ENCODE measurements at places on chromosomes 13 and 19.

- H3K4me1 ChIP-seq = peaks cover 4% of the 10 kb centered on the region
- no peak overlapping the region for H3K4me3 ChIP-seq
- H3K27me3 ChIP-seq = no peaks in the 10 kb centered on the region
- H3K36me3 ChIP-seq = no peaks in the 10 kb centered on the region
- no peak for DNase-seq
These were observed 1781.7 kb upstream of the PRR20A start for GRCh38 chr13:55359067-55359466.

DNA sequence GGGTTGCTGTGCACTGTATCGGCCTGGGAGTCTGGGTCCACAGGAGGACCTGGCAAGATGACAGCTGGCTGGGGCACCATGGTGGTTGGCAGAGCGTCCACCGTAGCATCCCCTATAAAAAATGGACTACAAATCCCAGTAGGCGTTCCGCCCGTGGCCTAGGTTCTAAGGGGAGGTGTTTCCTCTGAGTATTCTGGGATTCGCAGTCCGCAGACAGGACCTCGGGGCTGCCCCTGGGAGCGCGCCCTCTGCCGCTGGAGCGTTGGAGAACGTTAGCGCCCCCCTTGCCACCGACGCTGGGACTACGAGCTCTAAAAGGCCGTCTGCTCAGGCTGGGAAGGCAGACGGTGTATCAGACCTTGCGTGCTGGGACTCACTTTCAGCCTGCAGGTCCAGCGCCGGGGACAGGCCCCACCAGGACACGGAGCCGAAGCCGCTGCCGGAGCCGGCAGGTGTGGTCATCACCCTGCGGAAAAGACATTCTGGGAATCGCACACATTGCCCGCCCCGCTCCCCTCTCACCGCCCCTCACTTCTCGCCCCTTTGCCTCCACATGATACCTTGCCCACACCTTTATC is 372 bp downstream of the DNAAF3 start:
- H3K27me3 ChIP-seq = peaks cover 46% of the 10 kb centered on the region
- peak; percentile 40 for DNase-seq
- peak overlapping the region; percentile 50 for H3K27ac ChIP-seq

GRCh38 chr19:57814505-57815246 is at the start of gene ZNF552:
ZNF552 (minus strand) TSS chr19:57814913; CDS start chr19:57814743, 170 bp downstream.
- peaks cover 3% of the 10 kb centered on the region for H3K4me1 ChIP-seq
- peak within 1 kb of the TSS; percentile 82 for H3K4me3 ChIP-seq
- DNase-seq = peak; percentile 96
- peak within 1 kb of the TSS; percentile 86 for H3K27ac ChIP-seq
- peaks cover 2% of the 10 kb centered on the region for H3K36me3 ChIP-seq
- no peaks in the 10 kb centered on the region for H3K27me3 ChIP-seq

- DNase-seq = peak; percentile 37
- H3K27ac ChIP-seq = peak overlapping the region; percentile 83
- peak overlapping the region; percentile 63 for H3K4me3 ChIP-seq
These were observed 588 bp downstream of the DNASE2 start for GRCh38 chr19:12880551-12881171.

GRCh38 chr19:28983430-28983829 is 229.5 kb downstream of the UQCRFS1 start:
- no peak overlapping the region for H3K27ac ChIP-seq
- no peaks in the 10 kb centered on the region for H3K36me3 ChIP-seq
- H3K4me1 ChIP-seq = no peaks in the 10 kb centered on the region
- H3K4me3 ChIP-seq = no peak overlapping the region

GRCh38 chr19:23481043-23481442 is 85.8 kb upstream of the ZNF91 start:
- no peaks in the 10 kb centered on the region for H3K36me3 ChIP-seq
- no peak overlapping the region for H3K4me3 ChIP-seq
- H3K27ac ChIP-seq = no peak overlapping the region
- H3K27me3 ChIP-seq = no peaks in the 10 kb centered on the region

DNA sequence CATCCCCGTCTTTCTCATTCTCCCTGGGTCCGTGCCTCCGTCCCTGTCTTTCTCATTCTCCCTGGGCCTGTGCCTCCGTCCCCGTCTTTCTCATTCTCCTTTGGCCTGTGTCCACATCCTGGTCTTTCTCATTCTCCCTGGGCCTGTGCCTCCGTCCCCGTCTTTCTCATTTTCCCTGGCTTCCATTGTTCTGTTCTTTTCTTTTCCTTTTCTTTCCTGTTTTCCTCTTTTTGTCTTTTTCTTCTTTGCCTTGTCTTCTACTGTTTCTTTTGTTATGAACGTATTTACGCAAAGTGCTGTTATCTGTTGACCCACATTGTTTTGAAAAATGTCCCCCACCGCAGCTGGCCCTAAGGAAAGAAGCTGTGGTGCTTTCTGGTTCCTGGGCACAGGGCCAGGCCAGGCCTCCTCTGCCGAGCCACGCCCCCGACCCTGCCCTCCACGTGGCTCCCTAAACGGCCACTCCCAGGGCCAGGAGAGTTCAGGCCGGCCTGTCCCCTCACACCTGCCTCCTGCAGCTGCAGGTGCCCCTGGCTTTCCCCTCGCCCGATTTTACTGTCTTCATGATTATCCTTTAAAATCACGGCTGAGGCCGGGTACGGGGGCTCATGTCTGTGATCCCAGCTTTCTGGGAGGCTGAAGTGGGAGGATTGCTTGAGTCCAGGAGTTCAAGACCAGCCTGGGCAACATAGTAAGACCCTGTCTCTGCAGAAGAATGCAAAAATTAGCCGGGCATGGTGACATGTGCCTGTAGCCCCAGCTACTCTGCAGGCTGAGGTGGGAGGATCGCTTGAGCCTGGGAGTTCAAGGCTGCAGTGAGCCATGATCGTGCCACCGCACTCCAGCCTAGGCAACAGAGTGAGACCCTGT is 14.0 kb upstream of the TMPRSS9 start:
- H3K36me3 ChIP-seq = peaks cover 25% of the 10 kb centered on the region
- no peak for DNase-seq
- H3K27ac ChIP-seq = no peak overlapping the region
- H3K27me3 ChIP-seq = no peaks in the 10 kb centered on the region
- H3K4me3 ChIP-seq = no peak overlapping the region

- no peak overlapping the region for H3K4me3 ChIP-seq
- peaks cover 14% of the 10 kb centered on the region for H3K36me3 ChIP-seq
- no peaks in the 10 kb centered on the region for H3K4me1 ChIP-seq
- H3K27me3 ChIP-seq = no peaks in the 10 kb centered on the region
- DNase-seq = no peak
These were observed 65.6 kb downstream of the RBM26 start for GRCh38 chr13:79340490-79340889.

DNA sequence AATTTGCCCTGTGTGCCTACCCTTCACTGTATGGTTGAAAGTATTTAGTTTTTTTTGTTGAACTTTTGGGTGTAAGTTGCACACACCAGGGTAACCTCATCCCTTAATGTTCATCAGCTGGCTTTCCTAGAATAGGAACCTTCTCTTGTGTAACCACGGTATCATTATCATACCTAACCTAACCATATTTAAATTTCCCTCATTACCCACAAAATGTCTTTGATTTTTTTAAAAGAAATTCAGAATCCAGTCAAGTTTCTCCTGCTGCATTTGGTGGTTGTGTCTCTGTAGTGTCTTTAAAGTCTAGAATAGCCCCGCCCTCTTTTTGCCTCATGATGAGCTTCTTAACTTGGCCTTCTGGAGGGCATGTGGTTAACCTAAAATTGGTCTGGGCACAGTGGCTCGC is 80.3 kb downstream of the RYR1 start:
- H3K4me3 ChIP-seq = no peak overlapping the region
- no peaks in the 10 kb centered on the region for H3K36me3 ChIP-seq
- no peak for DNase-seq
- no peak overlapping the region for H3K27ac ChIP-seq
- no peaks in the 10 kb centered on the region for H3K27me3 ChIP-seq

DNA sequence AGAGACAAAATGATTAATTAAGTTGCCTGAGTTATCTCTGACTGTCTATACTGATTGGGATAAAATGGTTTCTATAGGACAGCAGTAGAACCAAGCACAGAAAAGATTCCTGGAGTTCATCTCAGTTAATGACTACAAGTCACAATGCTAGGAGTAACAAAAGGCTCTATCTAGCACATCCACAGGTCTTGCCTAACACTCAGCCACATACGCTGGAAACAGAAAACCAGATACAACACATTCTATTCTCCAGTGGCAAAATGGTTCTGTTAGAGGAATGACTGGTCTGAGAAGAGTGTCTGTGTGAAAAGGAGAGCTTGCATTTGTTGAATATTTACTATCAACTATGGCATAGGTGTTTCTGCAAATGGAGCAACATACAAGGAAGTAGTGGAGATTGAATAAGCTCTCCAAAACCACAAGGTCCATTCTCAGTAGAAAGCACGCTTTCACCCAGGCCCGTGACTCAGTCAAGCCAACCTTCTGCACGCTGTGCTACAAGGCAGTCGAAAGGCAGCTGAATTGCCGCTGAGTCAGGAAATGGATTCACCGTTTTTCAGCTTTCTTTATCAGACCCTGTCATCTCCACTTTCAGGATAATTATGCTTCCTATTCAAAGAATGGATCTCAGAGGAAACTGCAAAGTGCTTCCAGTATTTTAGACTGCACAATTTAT is 761.5 kb downstream of the EFNB2 start:
- H3K27me3 ChIP-seq = no peaks in the 10 kb centered on the region
- H3K36me3 ChIP-seq = no peaks in the 10 kb centered on the region
- peak; percentile 13 for DNase-seq
- H3K4me1 ChIP-seq = no peaks in the 10 kb centered on the region
- H3K4me3 ChIP-seq = no peak overlapping the region
- H3K27ac ChIP-seq = no peak overlapping the region

- H3K27ac ChIP-seq = no peak overlapping the region
- H3K27me3 ChIP-seq = no peaks in the 10 kb centered on the region
These were observed 31.2 kb downstream of the RCBTB2 start for GRCh38 chr13:48501705-48502104.

DNA sequence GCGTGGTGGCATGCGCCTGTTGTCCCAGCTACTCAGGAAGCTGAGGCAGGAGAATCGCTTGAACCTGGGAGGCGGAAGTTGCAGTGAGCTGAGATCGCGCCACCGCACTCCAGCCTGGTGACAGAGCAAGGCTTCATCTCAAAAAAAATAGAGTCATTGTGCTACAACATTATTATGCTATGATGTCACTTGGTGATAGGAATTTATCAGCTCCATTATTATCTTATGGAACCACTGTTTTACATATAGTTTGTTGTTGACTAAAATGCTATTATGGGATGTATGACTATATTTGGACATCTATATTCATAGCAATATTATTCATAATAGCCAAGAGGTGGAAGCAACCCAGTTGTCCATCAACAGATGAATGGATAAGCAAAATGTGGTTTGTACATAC is 26.4 kb upstream of the SLC7A1 start:
- no peaks in the 10 kb centered on the region for H3K27me3 ChIP-seq
- no peak for DNase-seq

DNA sequence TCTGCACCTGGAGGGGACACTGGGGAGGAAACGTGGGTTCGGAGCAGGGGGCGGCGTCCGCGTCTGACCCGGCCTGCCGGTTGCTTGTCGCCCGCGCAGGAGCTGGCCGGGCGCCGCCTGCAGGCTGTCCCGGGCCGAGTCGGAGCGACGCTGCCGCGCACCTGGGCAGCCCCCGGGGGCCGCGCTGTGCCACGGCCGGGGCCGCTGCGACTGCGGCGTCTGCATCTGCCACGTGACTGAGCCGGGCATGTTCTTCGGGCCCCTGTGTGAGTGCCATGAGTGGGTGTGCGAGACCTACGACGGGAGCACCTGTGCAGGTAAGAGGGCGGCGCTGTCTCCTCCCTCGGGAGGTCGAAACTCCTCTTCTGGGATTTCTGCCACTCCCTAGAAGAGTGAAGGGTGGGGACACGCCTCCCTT is 1.3 kb downstream of the ITGBL1 start:
- H3K36me3 ChIP-seq = no peaks in the 10 kb centered on the region
- no peaks in the 10 kb centered on the region for H3K27me3 ChIP-seq
- no peak overlapping the region for H3K27ac ChIP-seq
- no peaks in the 10 kb centered on the region for H3K4me1 ChIP-seq
- H3K4me3 ChIP-seq = peak overlapping the region; percentile 45

DNA sequence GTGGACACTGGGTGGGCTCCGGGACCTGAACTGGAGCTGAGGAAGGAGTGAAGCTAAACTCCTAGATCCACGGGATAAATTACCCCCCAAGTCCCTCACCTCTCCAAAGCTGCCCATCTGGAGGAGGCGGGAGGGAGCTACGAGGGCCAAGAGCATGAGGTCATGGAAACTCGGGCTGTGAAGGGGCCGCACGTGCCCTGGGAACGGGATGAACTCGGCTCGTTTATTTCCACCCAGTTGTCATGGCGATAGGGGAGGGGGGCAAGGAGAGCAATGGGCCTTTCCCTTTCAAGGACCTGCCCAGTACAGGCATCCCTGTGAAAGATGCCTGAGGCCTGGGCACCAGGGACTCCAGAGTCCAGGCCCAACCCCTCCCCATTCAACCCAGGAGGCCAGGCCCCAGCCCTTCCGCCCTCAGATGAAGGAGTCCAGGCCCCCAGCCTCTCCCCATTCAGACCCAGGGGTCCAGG is 3.8 kb downstream of the PPP1R12C start:
- no peaks in the 10 kb centered on the region for H3K27me3 ChIP-seq
- peaks cover 7% of the 10 kb centered on the region for H3K36me3 ChIP-seq
- H3K4me1 ChIP-seq = peaks cover 24% of the 10 kb centered on the region
- H3K27ac ChIP-seq = peak overlapping the region; percentile 93
- no peak overlapping the region for H3K4me3 ChIP-seq

- no peak overlapping the region for H3K4me3 ChIP-seq
- DNase-seq = peak; percentile 41
- peaks cover 62% of the 10 kb centered on the region for H3K27me3 ChIP-seq
- no peak overlapping the region for H3K27ac ChIP-seq
These were observed 4.9 kb downstream of the GSX1 start for GRCh38 chr13:27797228-27797624.

DNA sequence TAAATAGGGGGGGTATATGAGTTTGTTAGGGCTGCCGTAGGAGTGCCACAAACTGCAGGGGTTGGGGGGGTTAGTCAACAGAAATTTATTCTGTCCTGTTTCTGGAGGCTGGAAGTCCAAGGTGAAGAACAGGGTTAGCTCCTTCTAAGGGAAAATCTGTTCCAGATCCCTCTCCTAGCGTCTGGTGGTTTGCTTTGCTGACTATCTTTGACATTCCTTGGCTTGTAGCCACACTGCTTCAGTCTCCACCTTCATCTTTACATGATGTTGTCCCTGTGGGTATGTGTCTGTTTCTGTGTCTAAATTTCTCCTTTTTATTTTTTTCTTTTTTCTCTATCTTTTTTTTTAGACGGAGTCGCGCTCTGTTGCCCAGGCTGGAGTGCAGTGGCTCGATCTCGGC is 8.1 kb upstream of the ICAM1 start:
- no peak overlapping the region for H3K4me3 ChIP-seq
- H3K27me3 ChIP-seq = no peaks in the 10 kb centered on the region
- H3K4me1 ChIP-seq = no peaks in the 10 kb centered on the region
- no peak overlapping the region for H3K27ac ChIP-seq
- no peak for DNase-seq
- H3K36me3 ChIP-seq = no peaks in the 10 kb centered on the region

All from lung (tissue), 17 donors.